ENCODE measurements at places on chromosomes 2 and 18. TPM values are rescaled to one million over a fixed set of nuclear protein-coding genes. Genes with fewer than 3 reads are reported as not detected.

GRCh38 chr2:122216071-122216470, 460.6 kb downstream of the TSN start:
- H3K27me3 ChIP-seq: no peaks in the 10 kb centered on the region
- H3K4me3 ChIP-seq: no peak overlapping the region
- DNase-seq: no peak
- no peaks in the 10 kb centered on the region for H3K4me1 ChIP-seq
- H3K36me3 ChIP-seq: no peaks in the 10 kb centered on the region
- no peak overlapping the region for H3K27ac ChIP-seq

DNA sequence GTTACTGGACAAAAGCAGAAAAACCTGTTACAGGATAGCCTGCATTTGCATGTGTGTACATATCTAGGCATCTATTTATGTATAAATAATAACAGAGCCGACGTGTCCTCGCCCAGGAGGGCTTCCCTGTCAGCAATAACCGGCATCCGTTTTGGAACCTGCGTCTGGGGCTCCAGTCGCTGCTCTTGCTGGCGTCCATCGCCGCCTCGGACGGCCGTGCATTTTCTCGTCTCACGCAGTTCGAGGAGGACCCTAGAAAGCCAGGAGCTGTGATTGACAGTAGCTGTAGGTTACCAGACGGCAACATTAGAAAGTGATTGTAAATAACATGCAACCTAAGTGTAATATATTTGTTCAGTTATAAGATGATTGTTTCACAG, 132.6 kb downstream of the NFATC1 start:
- peak; percentile 37 for DNase-seq
- no peak overlapping the region for H3K4me3 ChIP-seq
- H3K36me3 ChIP-seq: peaks cover 26% of the 10 kb centered on the region
- no peak overlapping the region for H3K27ac ChIP-seq

GRCh38 chr2:210863283-210863682, 306.9 kb downstream of the CPS1 start:
- H3K27ac ChIP-seq: no peak overlapping the region
- no peaks in the 10 kb centered on the region for H3K4me1 ChIP-seq
- H3K27me3 ChIP-seq: no peaks in the 10 kb centered on the region
- no peak overlapping the region for H3K4me3 ChIP-seq
- DNase-seq: no peak

DNA sequence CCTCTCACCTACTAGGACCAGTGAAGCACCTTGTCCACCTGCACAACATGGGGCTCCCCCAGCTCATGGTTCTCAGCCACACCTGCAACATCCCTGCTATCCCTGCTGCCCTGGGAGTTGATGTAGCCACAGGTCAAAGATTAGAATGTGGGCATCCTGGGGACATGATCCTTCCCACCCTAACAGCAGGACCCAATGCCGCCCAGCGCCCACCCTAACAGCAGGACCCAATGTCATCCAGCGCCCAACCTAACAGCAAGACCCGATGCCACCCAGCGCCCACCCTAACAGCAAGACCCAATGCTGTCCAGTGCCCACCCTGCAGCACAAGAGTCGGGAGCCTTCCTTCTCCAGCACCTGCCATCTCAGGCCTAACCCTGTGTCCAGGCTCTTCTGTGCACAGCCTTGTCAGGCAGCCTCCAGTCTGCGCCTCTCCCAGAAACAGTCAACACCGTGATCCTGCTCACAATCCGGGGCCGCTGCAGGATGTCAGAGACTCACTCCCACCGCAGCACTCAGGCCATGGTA, 237.3 kb upstream of the SALL3 start:
- H3K27me3 ChIP-seq: no peaks in the 10 kb centered on the region
- no peak overlapping the region for H3K4me3 ChIP-seq
- H3K4me1 ChIP-seq: no peaks in the 10 kb centered on the region
- no peak overlapping the region for H3K27ac ChIP-seq

DNA sequence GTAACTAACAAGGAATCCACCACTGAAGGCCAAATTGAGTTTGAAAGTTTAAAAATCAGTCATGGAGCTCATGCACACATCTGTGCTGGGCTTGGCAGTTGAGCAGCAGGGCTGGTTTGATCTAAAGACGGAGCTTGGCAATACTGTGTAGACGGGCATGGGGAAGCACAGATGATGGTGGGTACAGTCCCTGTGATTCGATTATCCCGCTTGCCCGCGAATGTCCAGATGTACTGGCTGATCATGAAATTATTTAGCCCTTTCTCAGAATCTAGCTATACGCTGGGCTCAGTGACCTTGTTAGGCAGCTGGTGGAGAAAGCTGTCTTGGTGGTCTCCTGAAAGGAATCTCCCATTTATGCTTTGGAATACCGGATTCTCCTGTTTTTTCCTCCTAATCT, 74.8 kb upstream of the SOX11 start:
- H3K36me3 ChIP-seq: no peaks in the 10 kb centered on the region
- no peaks in the 10 kb centered on the region for H3K27me3 ChIP-seq
- no peak overlapping the region for H3K4me3 ChIP-seq
- H3K4me1 ChIP-seq: no peaks in the 10 kb centered on the region
- H3K27ac ChIP-seq: no peak overlapping the region

DNA sequence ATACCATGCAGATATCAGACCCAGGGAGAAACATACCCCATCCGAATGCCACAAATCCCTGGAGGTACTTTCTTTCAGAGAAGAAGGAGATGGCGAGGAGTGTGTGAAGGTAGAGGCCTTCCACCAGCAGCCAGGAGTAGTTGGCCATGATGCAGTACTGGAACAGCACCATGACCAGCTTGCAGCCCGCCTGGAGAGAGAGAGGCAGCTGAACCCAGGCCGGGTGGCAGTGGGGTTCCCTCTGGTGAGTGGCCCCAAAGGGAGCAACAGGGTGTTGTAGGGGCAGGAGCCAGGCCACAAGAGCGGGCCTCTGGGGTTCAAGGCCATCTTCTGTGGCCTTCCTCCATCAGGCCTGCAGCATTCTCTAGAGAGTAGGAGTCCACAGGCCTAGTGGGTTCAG, 30.2 kb downstream of the TMEM37 start:
- no peak overlapping the region for H3K27ac ChIP-seq
- peaks cover 7% of the 10 kb centered on the region for H3K4me1 ChIP-seq
- DNase-seq: no peak
- no peak overlapping the region for H3K4me3 ChIP-seq
- no peaks in the 10 kb centered on the region for H3K36me3 ChIP-seq

The DSC1 gene
- total RNA-seq: not detected

The SATB2 gene
- total RNA-seq: 5.0 TPM

The ADD2 gene
- total RNA-seq: 2.1 TPM

Data from lower lobe of right lung (tissue), 2 donors.